ENCODE measurements at places on chromosomes 4 and X.

DNA sequence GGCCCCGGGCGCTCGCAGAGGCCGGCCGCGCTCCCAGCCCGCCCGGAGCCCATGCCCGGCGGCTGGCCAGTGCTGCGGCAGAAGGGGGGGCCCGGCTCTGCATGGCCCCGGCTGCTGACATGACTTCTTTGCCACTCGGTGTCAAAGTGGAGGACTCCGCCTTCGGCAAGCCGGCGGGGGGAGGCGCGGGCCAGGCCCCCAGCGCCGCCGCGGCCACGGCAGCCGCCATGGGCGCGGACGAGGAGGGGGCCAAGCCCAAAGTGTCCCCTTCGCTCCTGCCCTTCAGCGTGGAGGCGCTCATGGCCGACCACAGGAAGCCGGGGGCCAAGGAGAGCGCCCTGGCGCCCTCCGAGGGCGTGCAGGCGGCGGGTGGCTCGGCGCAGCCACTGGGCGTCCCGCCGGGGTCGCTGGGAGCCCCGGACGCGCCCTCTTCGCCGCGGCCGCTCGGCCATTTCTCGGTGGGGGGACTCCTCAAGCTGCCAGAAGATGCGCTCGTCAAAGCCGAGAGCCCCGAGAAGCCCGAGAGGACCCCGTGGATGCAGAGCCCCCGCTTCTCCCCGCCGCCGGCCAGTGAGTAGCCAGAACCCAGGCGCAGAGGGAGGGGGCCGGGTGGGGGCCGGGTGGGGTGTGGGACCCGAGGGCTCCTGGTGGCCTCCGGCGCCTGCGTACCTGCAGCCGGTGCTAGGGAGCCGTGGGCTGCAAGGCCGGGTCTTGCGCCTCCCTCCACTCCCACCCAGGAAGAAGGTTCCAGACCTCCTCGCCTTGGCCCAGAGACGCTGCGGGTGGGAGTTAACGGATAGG is 534 bp downstream of the MSX1 start:
- DNase-seq: no peak

DNA sequence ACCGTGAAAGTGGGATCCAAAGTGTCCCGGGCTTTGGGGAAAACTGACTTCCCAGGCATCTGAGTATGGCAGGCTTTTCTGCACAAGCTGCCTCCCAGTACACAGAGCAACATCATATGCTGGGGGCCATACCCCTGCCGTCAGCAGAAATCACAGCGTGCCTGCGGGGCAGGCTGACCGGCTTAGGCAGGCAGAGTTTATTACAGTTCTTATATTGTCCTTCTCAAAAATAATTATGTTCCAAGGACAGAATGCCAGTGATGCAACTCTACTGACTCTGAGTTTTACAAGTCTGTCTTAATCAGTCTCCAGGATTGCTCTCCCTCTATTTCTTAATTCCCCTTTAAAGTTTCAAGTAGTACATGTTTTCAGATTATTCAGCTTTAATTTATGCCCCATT is 37.0 kb downstream of the IL21 start:
- no peak for DNase-seq

DNA sequence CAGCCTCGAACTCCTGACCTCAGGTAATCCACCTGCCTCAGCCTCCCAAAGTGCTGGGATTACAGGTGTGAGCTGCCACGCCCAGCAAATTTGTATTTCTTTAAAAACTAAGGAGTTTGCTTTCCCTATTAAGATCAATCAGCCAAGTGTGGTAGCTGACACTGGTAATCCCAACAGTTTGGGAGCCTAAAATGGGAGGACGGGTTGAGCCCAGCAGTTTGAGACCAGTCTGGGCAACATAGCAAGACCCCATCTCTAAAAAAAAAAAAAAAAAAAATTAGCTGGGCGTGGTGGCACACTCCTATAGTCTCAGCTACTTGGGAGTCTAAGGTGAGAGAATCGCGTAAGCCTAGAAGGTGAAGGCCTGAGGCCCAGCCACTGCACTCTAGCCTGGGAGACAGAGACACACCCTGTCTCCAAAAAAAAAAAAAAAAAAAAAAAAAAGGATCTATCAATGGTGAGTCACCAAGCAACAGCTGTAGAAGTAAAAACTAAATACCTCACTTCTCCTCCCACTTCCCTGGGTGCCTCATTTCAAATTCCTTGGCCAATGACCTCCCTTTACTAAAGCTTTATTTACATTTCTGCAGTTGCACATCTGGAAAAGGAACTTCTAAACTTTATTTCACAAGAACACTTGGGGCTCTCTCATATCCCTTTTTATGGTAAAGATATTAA is 54.5 kb downstream of the LDB2 start:
- no peak for DNase-seq

GRCh38 chrX:57445076-57445475 is 146.7 kb upstream of the ZXDB start:
- no peak for DNase-seq

GRCh38 chr4:147794787-147795413 is 63.0 kb downstream of the ARHGAP10 start:
- DNase-seq: no peak

DNA sequence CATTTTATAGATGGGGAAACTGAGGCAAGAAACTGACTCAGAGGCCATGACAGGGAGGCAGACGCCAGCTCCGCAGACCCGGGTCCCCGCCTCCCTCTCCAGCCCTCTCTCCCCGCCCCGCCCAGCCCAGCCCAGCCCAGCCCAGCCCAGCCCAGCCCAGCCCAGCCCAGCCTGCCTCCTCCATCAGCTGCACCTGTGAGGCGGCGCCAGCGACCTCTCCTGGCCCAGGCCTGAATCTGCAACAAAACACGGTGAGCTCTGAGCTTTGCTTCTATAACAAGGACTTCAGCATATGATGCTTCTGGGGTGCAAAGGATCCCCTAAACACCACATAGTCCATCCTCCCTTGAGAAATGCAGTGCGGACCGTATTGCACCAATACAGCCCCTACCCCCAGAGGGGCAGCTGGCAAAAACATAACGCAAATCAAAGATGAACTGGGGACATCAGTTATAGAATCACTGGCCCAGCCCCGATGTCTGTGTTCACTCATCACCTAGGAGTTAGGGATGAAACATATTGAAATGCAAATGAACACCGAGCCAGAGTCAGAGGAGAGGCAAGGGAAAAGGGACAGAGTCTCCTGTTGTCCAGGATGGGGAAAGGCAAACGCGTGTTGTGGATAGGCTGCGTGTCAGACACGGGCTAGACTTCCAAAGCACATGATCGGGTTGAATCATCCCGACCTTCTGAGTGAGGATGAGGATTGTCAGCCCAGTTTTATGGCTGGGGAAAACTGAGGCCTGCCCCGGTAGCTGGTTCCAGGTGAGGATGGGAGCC is 216.1 kb upstream of the PSAPL1 start:
- DNase-seq: no peak

GRCh38 chr4:69836287-69836686 is 23.7 kb downstream of the SULT1E1 start:
- no peak for DNase-seq

GRCh38 chrX:53186351-53186750 is 38.7 kb downstream of the KDM5C start:
- DNase-seq: no peak

- no peak for DNase-seq
These were observed 97.3 kb downstream of the COL25A1 start for GRCh38 chr4:109205186-109205585.

DNA sequence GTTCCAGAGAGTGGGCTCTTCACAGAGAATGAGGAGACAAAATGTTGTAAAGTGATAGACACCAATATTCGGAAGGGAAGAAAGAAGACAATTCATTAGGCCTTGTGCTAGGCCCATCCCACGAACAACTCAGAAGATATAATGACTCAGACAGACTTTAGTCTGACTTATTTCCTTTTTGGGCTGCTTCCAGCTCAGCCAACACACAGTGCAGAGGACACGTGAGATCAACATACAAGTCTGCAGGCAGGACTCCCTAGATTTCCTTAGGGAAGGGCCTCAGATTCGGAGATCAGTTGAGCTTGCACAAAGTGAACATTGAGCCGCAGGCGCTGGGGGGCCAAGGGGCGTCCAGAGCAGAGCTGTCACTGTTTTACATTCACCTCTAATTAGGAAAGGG is 290.7 kb upstream of the TENM3 start:
- DNase-seq: no peak

DNA sequence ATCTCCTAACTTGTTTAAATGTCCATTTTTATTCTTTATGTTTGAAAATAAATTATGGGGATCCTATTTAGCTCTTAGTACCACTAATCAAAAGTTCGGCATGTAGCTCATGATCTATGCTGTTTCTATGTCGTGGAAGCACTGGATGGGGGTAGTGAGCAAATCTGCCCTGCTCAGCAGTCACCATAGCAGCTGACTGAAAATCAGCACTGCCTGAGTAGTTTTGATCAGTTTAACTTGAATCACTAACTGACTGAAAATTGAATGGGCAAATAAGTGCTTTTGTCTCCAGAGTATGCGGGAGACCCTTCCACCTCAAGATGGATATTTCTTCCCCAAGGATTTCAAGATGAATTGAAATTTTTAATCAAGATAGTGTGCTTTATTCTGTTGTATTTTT is 27.6 kb downstream of the NUDT6 start:
- DNase-seq: no peak

- DNase-seq: no peak
These were observed 53.9 kb downstream of the PPM1K start for GRCh38 chr4:88230461-88230891.

- DNase-seq: no peak
These were observed 1.1 kb downstream of the KLHL15 start for GRCh38 chrX:24025741-24026403.

DNA sequence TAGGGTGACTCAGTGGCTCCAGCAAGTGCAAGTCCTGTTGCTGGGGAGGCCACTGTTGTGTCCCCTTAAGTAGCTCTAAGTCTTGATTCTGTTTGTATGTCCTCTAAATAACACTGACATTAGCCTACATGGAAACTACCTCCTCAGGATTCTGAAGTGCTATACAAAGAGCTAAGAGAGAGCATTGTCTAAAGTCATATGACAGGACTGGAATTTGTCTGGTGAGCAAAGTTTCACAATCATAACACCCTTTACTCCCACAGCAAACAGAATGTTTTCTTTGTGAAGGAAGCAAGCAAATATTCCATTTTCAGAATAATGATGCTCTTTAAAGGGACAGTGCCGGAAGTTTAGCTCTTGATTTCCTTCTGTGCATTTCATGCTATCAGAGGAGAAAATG is 23.4 kb upstream of the CT47A1 start:
- DNase-seq: no peak

DNA sequence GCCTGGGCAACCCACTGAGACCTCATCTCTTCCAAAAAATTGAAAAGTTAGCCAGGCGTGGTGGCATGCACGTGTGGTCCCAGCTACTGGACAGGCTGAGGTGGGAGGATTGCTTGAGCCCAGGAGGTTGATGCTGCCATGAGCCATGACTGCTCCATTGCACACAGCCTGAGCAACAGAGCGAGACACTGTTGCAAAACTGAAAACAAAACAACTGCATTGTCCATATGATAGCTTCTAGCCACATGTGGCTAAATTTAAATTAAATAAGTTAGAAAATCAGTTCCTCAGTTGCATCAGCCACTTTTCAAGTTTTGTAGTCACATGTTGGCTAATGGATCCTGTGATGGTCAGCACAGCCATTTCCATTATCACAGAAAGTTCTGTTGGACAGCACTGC is 67.9 kb downstream of the GAB1 start:
- DNase-seq: no peak

- DNase-seq: no peak
These were observed 1611.1 kb downstream of the ARAP2 start for GRCh38 chr4:34633241-34633640.

GRCh38 chrX:39399387-39399786 is 598.1 kb downstream of the MID1IP1 start:
- DNase-seq: no peak

- no peak for DNase-seq
These were observed 915 bp downstream of the CPZ start for GRCh38 chr4:8593264-8594096.

DNA sequence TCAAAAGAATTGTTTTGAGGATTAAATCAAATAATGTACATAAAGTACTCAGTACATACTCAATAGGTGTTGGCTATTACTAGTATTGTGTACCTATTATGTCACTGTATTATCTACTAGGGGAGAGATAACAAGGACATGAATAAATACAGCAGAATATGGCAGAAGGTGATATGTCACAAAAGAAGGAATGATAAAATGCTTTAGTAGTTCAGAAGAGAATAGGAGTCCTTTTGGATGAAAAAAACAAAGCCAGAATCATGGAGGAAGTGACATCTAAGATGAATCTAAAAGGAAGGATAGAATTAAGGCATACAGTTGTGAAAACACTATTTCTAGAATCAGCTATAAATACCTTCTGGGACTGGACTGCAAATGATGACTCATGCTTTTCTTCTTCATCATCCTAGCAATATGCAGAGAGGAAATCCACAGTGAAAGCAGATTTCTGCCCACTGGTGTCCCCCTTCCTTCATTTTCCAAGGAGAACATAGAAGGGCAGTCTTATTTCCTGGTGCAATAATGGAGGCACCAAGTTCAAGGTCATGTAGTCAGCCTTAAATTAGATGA is 98.7 kb downstream of the GLUD2 start:
- no peak for DNase-seq

GRCh38 chr4:19329631-19330030 is 922.1 kb upstream of the SLIT2 start:
- DNase-seq: no peak

GRCh38 chrX:31243804-31244203 is 172.0 kb upstream of the FTHL17 start:
- no peak for DNase-seq

DNA sequence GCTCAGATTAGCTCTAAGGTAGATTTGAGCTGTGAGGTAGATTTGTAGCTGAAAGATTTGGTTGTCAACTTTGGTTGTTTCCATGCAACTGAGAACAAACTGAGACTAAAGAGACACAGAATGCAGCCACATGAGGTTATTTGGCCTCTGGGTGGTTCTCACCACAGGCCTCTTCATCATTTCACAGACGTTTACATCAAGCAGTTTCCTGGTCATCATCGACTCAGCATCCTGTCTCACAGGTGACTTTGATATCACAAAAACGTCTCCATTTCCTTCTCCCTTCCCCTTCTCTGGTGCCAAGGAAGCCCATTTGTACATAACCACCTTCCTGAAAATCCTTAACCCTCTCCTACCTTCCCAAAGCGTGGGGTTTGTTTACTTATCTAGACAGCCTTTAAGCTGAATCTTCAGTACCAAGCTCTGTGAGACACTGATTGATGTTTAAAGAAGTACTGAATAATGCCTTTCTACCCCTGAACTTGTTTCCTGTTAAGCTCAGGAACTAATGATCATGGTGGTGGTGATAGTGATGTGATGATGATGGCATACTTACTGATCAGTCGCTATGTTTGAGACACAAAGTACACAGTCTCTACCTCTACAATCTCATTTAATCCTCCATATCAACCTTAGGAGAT is 81.9 kb downstream of the FAM114A1 start:
- DNase-seq: no peak

- DNase-seq: no peak
These were observed 10.1 kb upstream of the MAGEA8 start for GRCh38 chrX:149870840-149871239.

- DNase-seq: no peak
These were observed 53.6 kb downstream of the MAP7D2 start for GRCh38 chrX:20063153-20063552.

- DNase-seq: no peak
These were observed 125.2 kb downstream of the NEXMIF start for GRCh38 chrX:74800062-74800461.

All from stimulated activated CD4-positive, alpha-beta T cell treated with anti-CD3 and anti-CD28 coated beads, Interleukin-15, amount 100 ng/mL, for 1 hour (primary cell).